A549 treated with AZD2906 at 1 μM for 4 hours (cell line): ENCODE measurements at places on chromosomes 13 and 19. TPM values are rescaled to one million over a fixed set of nuclear protein-coding genes. Genes with fewer than 3 reads are reported as not detected.

Gene TSKS
- total RNA-seq: not detected in 5 replicates

Gene CCL25
- total RNA-seq: not detected in 5 replicates

Gene NLRP5
- total RNA-seq: 0.02 to 0.07 TPM (median 0.05 TPM) in 4 of 5 replicates, not detected in the other

Gene PSG6
- 0.07 to 0.11 TPM in 2 of 5 replicates, not detected in the others for total RNA-seq

Gene ZNF865
- total RNA-seq: 7.1 to 12.5 TPM (median 12.2 TPM) in 5 replicates

Gene SERP2
- not detected in 5 replicates for total RNA-seq

Gene SLC5A5
- total RNA-seq: 0.23 to 0.41 TPM (median 0.29 TPM) in 5 replicates

Gene SLITRK6
- 0.15 to 0.23 TPM (median 0.21 TPM) in 5 replicates for total RNA-seq

Gene SIGLEC5
- not detected in 5 replicates for total RNA-seq

Gene CCDC169
- total RNA-seq: 0.07 to 0.44 TPM (median 0.29 TPM) in 5 replicates

Gene KLK5
- total RNA-seq: 0.09 TPM in 1 of 5 replicates, not detected in the others

Gene MIR17HG
- 0.74 to 1.7 TPM (median 1.1 TPM) in 5 replicates for total RNA-seq

Gene SULT2B1
- total RNA-seq: 13.7 to 18.5 TPM (median 15.6 TPM) in 5 replicates

Gene WDR87
- not detected in 5 replicates for total RNA-seq

Gene FFAR1
- total RNA-seq: 0.02 to 0.06 TPM (median 0.03 TPM) in 4 of 5 replicates, not detected in the other

Gene CYP4F2
- 0.05 to 0.24 TPM (median 0.11 TPM) in 5 replicates for total RNA-seq

Gene CACNG8
- 0.47 to 0.82 TPM (median 0.75 TPM) in 5 replicates for total RNA-seq

Gene MAMSTR
- total RNA-seq: 0.25 to 0.52 TPM (median 0.35 TPM) in 5 replicates

Gene STOML3
- not detected in 5 replicates for total RNA-seq

Gene SPC24
- 15.3 to 21.9 TPM (median 20.9 TPM) in 5 replicates for total RNA-seq

Gene PSG2
- total RNA-seq: 0.07 TPM in 1 of 5 replicates, not detected in the others

Gene PGLYRP2
- 0.03 TPM in 1 of 5 replicates, not detected in the others for total RNA-seq

Gene COL4A1
- total RNA-seq: 83.1 to 102 TPM (median 96.3 TPM) in 5 replicates

Gene RUBCNL
- 0.08 to 0.18 TPM (median 0.09 TPM) in 5 replicates for total RNA-seq

Gene LIM2
- not detected in 5 replicates for total RNA-seq

Gene CGB8
- 1.6 to 3.0 TPM (median 2.6 TPM) in 5 replicates for total RNA-seq

Gene TSC22D1
- 56.8 to 64.8 TPM (median 62.0 TPM) in 5 replicates for total RNA-seq

Gene ZNF667
- total RNA-seq: not detected in 5 replicates

Gene FXYD3
- total RNA-seq: 0.50 to 0.91 TPM (median 0.80 TPM) in 5 replicates

Gene TNNT1
- 108 to 151 TPM (median 139 TPM) in 5 replicates for total RNA-seq

Gene ZNF224
- 7.7 to 12.2 TPM (median 9.0 TPM) in 5 replicates for total RNA-seq

Gene ADAMTS10
- 11.0 to 13.5 TPM (median 11.4 TPM) in 5 replicates for total RNA-seq

Gene OR10H1
- total RNA-seq: not detected in 5 replicates

Gene LHB
- not detected in 5 replicates for total RNA-seq

Gene CLEC17A
- not detected in 5 replicates for total RNA-seq

Gene DNAAF3
- total RNA-seq: 4.6 to 5.9 TPM (median 5.4 TPM) in 5 replicates

Gene RNF113B
- total RNA-seq: not detected in 5 replicates

Gene GPR12
- not detected in 5 replicates for total RNA-seq

Gene MAB21L1
- total RNA-seq: not detected in 5 replicates

Gene HTR2A
- total RNA-seq: not detected in 5 replicates

Gene RFPL4A
- total RNA-seq: 0.48 to 1.1 TPM (median 0.80 TPM) in 5 replicates

Gene CARS2
- 48.9 to 60.4 TPM (median 53.5 TPM) in 5 replicates for total RNA-seq

Gene LILRB5
- total RNA-seq: 0.03 to 0.06 TPM (median 0.05 TPM) in 4 of 5 replicates, not detected in the other

Gene CC2D1A
- total RNA-seq: 7.7 to 9.5 TPM (median 9.3 TPM) in 5 replicates

Gene ATP1A3
- 3.3 to 4.9 TPM (median 4.2 TPM) in 5 replicates for total RNA-seq

Gene TMC4
- total RNA-seq: 0.69 to 1.3 TPM (median 1.1 TPM) in 5 replicates

Gene FREM2
- not detected in 5 replicates for total RNA-seq

Gene ICAM4
- total RNA-seq: 0.08 to 0.12 TPM (median 0.11 TPM) in 4 of 5 replicates, not detected in the other

Gene NCAN
- total RNA-seq: 0.02 to 0.08 TPM (median 0.06 TPM) in 5 replicates

Gene FGF21
- total RNA-seq: not detected in 5 replicates

Gene SOHLH2
- 0.06 TPM in 1 of 5 replicates, not detected in the others for total RNA-seq

Gene ZNF304
- 1.8 to 2.5 TPM (median 2.0 TPM) in 5 replicates for total RNA-seq

Gene SCAF1
- 50.8 to 69.8 TPM (median 67.0 TPM) in 5 replicates for total RNA-seq

Gene CACTIN
- 11.5 to 18.5 TPM (median 17.9 TPM) in 5 replicates for total RNA-seq

Gene SMIM44
- total RNA-seq: not detected in 5 replicates

Gene TSSK6
- total RNA-seq: 1.2 to 1.8 TPM (median 1.6 TPM) in 5 replicates

Gene LRRC63
- total RNA-seq: 0.08 TPM in 1 of 5 replicates, not detected in the others
